Esophagus mucosa (tissue), 1 donor: ENCODE measurements at places on chromosomes 7 and 10. TPM values are rescaled to one million over a fixed set of nuclear protein-coding genes. Genes with fewer than 3 reads are reported as not detected.

Gene FGL2
- total RNA-seq = 1.6 TPM

Gene NSUN6
- 4.8 TPM for total RNA-seq

Gene CYP3A4
- 0.24 TPM for total RNA-seq

Gene SFMBT2
- 1.3 TPM for total RNA-seq

Gene ELMO1
- total RNA-seq = 4.0 TPM

Gene AGBL3
- total RNA-seq = 0.84 TPM

Gene ABCC2
- total RNA-seq = 0.36 TPM

Gene GRM3
- total RNA-seq = not detected

Gene BTBD16
- total RNA-seq = 0.16 TPM

GRCh38 chr7:44415510-44415909 is 74.9 kb downstream of the NUDCD3 start:
- ATAC-seq = no peak

GRCh38 chr10:132677096-132677472 is 108.9 kb downstream of the NKX6-2 start:
- no peak for ATAC-seq

- ATAC-seq = no peak
Observed at GRCh38 chr7:98795741-98796493, 73.9 kb downstream of the TMEM130 start.

DNA sequence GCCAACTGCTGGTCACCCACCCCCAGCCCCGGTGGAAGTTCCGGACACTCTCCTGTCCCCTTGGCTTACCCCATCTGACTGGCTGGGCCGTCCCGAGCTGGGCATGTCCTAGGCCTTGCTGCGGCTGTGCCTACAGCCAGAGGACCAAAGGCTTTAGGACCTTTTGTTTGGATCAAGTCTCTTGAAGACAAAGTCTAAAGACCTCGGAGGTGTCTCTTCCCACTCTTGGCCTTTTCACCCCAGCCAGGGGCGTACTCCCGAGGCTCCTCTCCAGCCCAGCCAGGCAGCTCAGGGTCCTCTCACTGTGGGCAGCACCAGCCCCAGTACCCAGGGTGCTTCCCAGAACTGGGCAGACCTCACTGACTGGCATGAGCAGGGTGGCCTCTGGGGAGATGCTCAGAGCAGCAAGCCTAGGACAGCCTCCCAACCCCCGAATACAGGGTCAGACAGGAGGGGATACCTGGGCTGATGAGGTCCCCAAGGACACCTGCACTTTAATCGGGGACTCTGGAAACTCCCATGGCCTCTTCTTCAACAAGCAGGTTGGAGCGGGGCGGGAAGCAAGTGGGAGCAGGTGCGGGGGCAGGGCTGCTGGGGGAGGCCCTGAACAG is 2.7 kb upstream of the PWWP2B start:
- no peak for ATAC-seq

GRCh38 chr10:8594176-8594575 is 539.7 kb downstream of the GATA3 start:
- ATAC-seq = peak; percentile 91

GRCh38 chr7:157484411-157485081 is 147.7 kb downstream of the DNAJB6 start:
- no peak for ATAC-seq

DNA sequence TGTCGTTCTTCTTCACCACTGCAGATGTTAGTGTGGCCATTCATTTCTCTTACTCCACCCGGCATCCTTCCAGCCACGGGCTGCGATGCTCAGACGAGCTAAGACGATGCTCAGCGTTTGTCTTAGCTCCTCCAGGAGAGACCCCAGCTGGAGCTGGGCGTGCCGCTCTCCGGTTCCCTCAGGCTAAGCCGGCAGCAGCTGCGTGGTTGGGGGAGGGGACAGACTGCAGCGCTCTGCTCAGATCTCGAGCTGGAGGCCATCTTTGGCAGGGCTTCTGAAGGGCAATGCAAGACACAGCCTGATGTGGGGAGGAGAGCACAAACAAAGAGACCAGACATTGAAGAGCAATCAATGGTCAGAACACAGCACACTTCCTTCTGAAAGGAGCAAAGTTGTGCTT is 4.8 kb downstream of the INA start:
- no peak for ATAC-seq

- no peak for ATAC-seq
Observed at GRCh38 chr7:51587604-51588003, 271.0 kb upstream of the COBL start.

- peak; percentile 47 for ATAC-seq
Observed at GRCh38 chr7:92988051-92988450, 129.7 kb downstream of the SAMD9 start.

DNA sequence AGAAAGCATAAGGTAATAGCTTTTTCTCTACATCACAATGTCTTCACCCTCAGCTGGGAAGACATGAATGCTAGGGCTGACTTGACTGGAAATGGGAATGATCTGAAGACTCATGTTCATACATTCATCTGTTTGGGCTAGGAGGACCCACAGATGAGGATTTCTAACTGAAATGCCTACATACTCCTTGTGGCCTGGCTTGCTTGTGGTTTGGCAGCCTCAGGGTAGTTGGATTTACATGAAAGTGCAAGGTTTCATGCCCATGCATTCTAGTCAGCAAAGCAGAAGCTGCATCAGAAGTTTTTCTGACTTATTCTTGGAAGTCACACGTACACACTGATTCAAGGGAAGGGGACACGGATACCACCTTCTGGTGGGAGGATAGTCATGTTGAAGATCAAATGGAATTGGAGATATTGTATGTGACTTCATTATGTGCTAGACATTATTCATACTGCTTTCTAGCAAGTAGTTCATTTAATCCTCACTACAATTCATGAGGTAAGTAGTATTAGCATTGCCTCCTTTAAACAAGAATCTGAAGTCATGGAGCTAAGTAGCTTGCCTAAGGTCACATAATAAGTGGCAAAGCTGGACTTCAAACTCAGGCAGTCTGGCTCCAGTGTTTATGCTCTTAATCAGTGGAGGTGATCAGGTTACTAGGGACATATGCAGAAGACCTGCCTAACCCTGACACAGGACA is 957.0 kb downstream of the LRMDA start:
- no peak for ATAC-seq

- no peak for ATAC-seq
Observed at GRCh38 chr10:62384447-62385081, 10.4 kb downstream of the ZNF365 start.

GRCh38 chr10:92757711-92758104 is 68.0 kb downstream of the HHEX start:
- no peak for ATAC-seq

DNA sequence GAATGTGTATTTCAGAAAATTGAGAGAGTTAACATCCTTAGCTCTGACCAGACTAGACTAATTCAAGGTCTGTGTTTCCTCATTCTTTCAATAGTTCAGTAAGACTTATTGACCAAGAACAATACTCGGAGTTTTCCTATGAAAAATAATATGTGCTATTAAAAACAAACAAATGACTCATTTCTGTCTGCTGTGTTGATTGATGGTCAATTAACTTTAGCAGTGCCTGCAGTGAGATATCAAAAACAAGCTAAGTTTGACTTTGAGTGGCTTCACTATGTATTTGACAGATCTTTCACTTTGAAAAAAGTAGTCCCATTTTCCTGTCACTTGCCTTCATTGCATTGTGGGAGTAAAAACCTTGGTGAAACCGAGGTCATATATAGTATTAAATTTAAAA is 91.0 kb downstream of the GNAT3 start:
- ATAC-seq = no peak

DNA sequence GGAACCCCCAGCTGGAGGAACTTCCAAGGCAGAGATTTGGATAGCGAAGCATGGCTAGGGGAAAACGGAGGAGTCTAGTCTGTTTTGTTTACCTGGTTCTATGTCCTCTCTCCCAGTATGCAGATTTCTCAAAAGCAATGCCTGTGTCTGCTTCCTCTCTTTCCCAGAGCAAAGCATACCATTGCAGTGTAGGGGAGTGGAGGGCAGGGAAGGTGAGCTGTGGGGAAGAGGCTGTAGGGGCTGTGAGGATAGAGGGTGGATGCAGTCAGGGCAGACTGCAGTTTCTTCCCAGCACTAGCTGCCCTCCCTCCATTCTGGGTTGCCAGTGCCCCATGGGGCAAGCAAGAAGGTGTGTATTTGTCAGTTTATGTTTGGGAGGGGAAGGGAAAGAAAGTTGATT is 16.9 kb upstream of the TSPAN14 start:
- ATAC-seq = peak; percentile 29

DNA sequence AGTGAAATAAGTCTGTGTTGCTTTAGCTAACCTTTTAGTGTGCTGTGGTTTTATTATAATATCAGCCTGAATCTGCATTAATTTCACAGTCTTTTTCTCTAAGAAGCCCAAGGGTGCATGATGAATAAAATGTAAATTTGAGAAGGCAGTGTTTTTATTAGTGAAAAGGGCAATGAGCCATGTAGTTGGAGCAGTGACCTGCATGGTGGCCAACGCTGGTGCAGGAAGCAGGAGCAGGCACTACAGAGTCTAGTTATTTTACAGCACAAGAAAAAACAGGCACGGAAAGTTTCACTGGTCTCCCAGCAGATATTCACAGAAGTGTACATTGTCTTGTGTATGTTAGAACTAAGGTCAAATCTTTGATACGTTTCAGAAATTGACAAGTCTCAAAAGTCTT is 247.8 kb downstream of the CELF2 start:
- ATAC-seq = no peak

- no peak for ATAC-seq
Observed at GRCh38 chr7:73340514-73340913, 12.6 kb downstream of the FKBP6 start.

DNA sequence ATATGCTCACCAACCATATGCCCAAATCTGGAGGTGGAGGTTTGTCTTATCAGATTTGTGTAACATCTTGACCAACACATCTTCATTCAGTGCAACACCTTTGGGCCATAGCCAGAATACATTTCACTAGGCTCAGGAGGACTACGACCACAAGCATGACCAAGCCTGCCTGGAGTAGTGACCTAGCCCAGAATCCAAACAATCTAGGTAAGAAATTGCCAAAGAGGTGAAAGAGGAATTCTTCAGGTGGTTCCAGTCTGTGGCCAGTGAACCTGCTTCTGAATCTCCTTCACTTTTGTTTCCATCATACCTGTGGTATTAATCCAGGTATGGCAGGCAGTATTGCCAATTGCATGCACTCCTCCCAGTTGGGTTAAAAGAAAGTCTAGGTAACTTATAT is 112.8 kb upstream of the RAB18 start:
- no peak for ATAC-seq
